Stimulated activated CD4-positive, alpha-beta T cell treated with anti-CD3 and anti-CD28 coated beads, Interleukin-1b, Interleukin-23, amount 100 ng/mL, for 1 hour (primary cell): ENCODE measurements at places on chromosomes 3 and 15.

DNA sequence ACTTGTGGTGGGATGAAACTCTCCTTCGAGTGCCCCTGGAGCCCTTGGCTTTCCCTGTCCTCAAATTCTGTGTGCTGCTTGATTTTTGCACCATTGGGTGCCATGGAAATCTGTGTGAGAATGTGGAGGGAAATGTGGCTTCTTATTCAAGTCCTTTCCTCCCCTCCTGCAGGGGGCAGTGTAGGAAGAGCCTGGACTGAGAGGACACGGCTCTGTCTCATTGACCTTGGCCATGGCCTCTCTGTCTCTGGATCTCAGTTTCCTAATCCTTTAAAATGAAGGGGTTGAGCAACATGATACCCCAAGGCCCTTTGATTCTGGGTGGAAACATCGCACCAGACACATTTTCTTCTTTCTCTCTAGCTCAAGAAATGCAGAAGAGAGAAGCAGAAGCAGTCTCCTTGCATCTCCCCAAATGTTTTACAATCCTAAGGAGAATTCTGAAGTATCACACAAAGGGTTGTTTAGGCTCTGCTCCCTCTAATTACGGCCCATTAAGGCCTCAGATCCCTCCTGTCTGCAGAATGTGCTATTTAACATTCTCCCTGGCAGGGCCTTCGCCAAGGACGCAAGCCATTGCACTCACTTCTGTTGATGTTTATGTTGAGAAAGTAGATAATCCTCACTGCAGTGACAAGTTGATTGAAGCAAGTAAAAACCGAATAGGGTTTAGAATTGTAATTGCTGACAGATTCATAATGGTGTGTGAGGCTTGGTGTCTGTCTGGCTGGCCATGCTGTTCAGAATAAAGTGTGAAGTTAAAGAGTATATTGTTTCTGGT lies 169.1 kb downstream of the TPRG1 start:
- DNase-seq, result no peak

- DNase-seq, result no peak
Observed at GRCh38 chr15:99100245-99101173, 4.4 kb upstream of the SYNM start.

DNA sequence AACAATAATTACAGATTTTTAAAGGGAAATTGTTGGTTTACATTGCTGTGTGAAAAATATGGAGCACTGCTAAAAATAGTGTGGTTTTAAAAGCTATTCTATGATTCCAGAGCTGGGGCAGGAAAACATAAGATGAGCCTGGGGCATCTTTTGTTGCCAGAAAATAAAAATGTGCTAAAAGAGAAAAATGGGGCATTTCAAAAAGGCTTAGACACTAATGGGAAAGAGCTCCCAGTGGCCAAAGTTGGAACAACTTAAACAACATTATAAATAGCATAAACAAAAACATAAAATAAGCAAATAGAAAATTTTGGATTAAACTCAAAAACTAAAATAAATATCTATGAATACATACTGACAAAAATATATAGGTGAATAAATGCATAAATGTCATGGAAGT lies 478.9 kb downstream of the NLGN1 start:
- DNase-seq, result no peak

DNA sequence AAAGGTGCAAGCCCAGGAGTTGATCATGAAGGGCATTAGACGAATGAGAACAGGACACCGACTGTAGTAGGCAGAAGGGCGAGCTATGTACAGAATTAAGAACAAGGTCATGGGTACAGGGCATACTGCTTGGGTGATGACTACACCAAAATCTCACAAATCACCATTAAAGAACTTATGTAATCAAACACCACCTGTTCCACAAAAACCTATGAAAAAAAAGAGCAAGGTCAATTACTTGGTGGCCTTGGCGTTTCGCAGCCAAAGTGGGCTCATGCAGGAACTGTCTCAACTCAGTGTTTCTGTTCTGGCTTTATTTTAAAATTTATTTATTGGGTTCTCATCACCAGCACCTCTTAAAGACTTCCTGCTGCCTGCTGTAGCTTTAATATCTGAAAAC lies 2.1 kb downstream of the KAT2B start:
- DNase-seq, result no peak

- no peak for DNase-seq
Observed at GRCh38 chr3:174255454-174255853, 603.7 kb upstream of the NAALADL2 start.

DNA sequence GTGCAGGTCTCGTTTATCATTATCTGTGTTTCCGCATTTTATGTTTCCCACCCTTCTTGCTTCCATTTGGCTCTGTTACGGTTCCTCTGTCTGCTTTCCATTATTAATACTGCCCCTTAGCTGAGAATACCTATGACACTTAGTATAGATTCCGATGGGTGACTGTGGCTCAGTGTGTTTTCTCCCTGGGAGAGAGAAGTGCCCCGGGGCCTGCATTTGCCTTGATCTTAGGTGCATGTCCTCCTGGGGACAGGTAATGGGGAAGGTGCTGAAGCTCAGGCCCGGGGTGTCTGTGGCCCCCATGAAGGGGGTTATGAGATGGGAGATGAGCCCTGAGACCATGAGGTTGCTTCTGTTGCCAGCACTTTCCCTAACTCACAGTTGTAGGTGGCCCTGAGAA lies 43.4 kb upstream of the PCSK6 start:
- DNase-seq, result no peak

DNA sequence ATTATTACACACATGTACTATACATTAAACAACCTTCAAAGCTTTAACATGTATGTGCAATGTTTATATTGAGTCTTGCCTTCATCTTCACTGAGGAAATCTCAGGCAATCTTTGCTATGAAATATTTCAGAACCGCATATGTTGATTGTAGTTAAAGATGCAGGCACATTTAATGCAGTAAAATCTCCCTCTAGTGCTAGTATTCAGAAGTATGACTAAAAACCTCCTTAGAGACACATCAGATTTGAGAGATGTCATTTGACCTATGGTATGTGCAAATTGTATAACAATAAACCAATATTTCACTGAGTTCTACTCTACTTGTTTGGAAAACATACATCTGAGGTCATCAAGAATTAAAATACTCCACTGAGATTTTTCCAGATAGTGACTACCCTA lies 123.8 kb upstream of the C15orf61 start:
- DNase-seq, result no peak

DNA sequence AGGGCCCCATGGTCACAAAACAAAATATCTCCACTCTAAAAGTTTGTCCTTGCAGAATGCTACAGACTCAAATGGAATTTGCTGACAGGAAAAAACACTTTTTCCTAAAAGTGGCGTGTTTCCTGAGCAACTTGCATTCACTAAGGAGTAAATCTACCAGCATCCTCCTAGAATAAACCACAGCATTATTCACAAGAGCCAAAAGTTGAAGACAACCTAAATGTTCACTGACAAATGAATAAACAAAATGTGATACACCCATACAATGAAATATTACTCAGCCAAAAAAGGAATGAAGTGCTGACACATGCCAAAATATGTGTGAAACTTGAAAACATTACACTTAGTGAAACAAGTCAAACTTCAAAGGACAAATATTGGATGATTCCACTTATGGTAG lies 28.9 kb downstream of the ITGB5 start:
- no peak for DNase-seq

DNA sequence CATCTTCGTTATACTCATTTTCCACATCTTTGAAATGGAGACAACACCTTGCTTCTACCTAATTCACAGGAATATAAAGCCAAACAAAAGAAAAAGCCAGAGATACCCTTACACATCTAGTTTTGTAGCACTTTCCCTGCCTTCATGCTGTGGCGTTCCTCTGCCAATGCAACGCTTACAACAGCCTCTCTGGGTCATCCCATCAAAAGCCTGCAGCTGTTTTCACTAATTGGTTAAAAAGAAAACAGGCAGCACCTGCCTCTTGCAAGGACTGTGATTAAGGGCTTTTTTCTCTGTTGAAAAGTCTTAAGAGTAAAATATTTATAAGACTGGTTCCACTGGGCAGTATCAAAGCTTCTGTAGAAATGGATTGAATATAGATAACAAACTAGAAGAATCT lies 120.3 kb downstream of the FMN1 start:
- no peak for DNase-seq

- no peak for DNase-seq
Observed at GRCh38 chr3:42552830-42553229, 28.9 kb downstream of the SEC22C start.

DNA sequence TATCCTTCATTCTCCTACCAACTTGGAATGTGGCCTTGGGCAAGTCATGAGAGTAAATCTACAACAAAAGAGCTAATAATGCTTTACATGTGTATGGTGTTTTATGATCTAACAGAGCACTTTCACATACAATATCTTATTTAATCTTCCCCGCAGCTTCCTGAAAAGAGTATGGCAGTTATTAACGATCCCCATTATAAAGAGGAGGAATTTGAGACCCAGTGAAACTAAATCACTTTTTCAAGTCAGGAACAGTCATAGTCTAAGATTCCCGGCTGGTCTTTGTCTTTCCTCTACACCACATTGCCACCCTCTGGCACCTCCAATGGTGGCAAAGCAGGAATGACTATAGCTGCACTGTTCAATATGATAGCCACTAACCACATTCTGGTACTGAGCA lies 69.7 kb upstream of the CMSS1 start:
- DNase-seq, result no peak

DNA sequence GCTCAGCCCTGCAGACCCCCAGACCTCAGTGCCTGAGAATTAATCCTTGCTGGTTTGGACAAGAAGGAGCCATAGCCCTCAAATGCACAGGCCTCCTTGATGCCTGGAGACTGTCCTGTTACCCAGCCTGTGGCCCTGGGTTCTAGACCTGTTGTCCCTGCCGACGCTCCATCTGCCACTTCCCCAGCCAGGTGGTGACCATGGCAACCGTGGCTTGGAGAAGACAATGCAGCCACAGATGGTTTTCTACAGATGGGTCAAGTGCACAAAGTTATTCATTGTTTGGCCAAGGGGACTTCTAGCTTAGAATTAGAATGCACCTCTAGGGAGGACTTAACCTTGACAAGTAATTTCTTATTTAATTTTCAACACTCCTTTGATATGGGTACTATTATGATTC lies 297.1 kb downstream of the UACA start:
- DNase-seq, result no peak

DNA sequence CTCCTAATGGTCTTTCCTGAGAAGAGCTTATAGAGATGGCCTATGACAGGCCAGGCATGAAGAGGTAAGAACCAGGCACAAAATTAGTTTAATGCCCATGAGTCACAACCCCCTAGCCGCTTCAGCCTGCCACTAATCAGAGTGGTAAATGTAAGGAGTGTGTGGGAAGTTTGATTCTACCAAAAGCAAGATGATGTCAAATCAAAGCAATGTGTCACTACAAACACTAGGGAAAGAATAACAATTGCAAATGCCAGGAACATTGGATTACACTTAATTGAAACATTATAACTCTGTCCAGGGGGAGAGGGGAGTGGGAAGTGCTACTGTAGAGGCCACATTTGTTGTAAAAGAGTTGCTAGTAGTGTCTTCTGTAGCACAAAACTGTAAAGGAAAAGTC lies 596.6 kb upstream of the AGTR1 start:
- DNase-seq, result no peak

DNA sequence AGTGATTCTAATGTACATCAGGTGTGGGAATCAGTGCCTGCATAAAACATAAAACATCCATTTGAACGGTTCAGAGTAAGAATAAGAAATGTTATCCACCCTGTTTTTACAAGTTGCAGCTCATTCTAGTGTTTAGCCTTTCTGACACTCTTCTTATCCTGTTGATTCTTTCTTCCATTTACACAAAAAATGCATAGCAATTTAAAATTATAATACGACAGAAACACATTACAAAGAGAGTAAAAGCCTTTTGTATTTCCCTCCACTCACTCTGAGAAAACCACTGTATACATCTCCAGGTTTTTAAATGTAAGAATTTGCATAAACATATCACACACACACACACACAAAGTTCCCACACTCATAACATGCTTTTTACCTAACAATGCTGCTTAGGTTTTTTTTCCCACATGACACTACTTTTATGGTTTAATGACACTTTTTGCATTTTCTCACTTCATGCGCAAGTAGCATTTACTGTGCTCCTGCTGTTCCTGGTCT lies 199.8 kb downstream of the CNTN6 start:
- DNase-seq, result no peak

- no peak for DNase-seq
Observed at GRCh38 chr3:158742871-158743663, 10.8 kb upstream of the RARRES1 start.

- DNase-seq, result no peak
Observed at GRCh38 chr15:67305506-67305905, 50.9 kb downstream of the IQCH start.

DNA sequence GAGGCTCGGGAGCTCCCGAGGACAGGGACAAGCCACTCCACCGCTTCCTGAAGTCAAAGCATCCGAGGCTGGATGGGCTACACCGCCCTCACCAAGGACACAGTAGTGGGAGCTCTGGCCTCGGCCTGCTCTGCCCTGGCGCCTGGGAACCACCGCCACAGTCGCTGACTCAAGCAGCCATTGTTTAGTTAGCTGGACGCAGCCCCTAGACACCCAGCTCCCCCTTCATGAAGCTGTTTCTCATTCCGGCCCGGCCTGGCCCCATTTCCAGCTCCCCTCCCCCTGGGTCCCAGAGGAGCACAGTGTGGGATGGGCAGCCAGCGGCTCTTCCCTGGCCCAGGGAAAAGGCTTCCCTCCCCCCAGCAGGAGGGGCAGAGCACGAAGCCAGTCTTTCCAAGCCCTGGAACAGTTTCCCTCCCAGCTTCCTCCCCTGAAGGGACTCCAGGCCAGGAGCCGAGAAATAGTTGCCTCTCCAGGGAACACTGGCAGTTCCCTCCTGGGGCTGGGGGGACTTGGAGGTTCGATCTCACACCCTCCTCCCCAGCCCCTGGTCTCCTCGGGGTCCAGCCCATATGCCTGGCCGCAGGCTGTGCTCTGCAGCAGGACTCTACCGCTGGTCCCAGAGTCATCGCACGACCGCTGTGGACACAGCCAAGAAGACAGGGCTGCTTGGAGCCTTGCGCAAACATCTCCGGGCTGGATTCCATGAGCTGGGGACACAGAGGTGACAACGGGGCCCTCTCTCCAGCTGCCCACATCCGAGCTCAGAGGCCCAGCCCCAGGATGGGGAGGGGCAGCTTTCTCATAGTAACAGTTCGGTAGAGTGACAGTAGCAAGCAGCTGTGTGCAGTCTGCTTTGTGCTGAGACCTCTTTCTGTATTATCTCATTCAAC lies 10.0 kb downstream of the PLXND1 start:
- no peak for DNase-seq

DNA sequence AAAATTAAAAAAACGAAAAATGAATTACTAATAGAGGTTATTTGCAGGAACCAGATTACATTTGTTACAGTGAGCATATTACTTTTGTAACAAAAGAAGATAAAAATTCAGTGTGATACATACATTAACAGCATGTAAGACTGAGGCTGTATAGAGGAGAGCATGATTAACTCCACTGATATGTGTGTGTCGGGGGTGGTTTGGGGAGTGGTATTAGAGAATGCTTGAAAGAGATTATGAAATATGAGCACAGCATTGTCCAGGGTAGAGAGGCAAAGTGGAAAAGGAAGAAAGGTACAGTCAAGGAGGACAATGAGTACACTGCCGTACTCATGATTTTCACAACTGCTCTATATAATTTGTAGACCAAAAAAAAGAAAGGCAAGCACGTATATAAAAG lies 62.9 kb upstream of the LRRFIP2 start:
- no peak for DNase-seq

GRCh38 chr15:34644851-34645250 lies 61.4 kb upstream of the GOLGA8B start:
- no peak for DNase-seq
